Cerebellar cortex (tissue), 1 donor: ENCODE measurements at places on chromosomes 6 and 20.

GRCh38 chr6:5050009-5050408, 35.1 kb upstream of the PPP1R3G start:
- DNase-seq = no peak

DNA sequence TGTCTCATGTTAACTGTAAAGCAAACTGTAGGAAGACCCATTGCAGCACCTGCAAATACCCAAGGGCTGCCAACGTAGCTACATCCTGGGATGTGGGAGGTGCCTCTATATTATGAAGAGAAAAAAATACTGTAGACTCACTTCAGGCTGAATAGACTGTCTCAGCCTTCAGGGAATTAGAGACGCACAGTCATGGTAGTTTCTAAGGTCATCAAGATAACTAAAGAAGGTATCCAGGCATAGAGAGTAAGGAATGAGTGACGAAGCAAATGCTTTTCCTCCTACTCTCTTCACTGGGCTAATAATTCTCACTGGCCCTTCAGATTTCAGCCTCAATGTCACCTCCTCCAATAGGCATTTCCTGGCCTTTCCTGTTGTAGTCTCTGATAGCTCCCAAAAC, 121.6 kb upstream of the ECI2 start:
- DNase-seq = no peak

GRCh38 chr6:156526081-156526480, 251.1 kb upstream of the ARID1B start:
- no peak for DNase-seq

DNA sequence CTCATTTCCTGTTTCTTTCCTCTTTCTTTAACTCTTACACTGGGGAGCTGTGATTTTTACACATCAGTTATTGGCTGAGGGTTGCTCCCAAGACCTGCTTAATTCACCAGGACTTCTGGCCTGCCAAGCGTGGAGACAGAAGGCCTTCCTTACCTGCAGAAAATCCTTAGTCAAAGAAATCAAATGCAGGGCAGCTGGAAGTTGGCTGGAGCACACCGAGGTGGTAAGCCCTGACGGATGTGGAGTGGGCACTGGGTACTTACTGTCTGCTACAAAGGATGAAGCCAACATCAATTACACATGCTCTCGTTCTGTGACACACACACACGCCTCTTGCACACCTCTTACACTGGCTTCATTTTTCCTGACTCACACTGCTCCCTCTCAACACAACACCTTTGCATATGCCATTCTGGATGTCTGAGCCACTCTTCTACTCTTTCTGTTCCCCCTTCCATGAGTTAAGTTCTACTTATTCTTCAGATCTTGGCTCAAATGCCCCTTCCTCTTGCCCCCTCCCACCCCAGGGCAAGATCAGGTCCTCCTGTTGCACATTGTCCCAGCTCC, 61.6 kb downstream of the TTI1 start:
- DNase-seq = no peak

DNA sequence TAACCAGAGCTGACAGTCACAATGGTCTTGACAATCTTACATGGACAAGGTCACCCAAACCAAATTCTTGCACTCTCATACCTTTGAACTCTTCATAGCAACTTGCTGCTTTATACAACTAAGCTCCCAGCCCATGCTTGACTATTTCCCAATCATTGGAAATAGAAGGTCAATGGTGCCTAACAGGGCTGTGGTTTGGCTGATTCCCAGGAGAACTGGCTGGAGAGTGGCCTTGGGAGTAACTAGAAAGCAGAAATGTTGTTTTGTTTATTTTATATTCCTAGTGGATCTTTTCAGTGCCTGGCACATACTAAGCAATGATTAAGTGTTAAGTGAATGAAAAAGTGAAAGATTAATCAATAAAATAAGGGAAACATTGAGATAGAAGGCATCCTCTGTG, 3.0 kb downstream of the SPINT4 start:
- DNase-seq = no peak

DNA sequence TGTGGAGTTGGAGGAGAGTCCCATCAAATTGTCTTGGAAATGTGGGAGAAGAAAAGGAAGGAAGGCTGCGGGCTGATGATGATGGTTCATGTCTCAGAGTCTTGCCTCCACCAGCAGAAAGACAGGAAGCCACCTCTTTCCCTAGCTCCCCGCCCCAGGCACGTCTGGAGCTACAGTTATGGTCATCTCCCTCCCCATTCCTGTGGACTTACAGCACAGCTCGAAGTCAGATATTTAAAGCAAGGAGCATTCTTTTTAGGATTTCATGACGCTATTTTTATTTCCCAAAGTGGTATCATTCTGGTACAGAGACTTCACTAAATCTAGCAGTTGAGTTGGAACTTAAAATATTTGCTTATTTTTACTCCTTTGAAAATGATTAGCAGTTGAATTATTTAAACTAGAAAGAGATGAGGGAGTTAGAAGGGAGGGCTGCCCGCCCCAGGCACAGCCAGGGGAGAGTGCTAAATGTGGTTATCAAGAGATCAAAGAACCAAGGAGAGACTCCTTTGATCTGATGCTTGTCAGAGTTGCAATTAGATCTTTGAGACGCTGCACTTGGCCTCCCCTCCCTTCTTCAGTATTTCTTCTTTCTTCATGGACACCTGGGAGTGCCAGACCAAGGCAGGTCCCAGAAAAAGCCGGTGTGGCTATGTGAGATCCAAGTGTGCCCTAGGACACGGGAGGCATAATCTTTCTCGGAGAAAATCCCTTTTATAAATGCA, 199.9 kb upstream of the SOX4 start:
- DNase-seq = no peak

- no peak for DNase-seq
Observed at GRCh38 chr6:89082486-89082891, 1.9 kb downstream of the PNRC1 start.

GRCh38 chr20:20084296-20084752, 32.0 kb downstream of the CFAP61 start:
- DNase-seq = peak; percentile 24

DNA sequence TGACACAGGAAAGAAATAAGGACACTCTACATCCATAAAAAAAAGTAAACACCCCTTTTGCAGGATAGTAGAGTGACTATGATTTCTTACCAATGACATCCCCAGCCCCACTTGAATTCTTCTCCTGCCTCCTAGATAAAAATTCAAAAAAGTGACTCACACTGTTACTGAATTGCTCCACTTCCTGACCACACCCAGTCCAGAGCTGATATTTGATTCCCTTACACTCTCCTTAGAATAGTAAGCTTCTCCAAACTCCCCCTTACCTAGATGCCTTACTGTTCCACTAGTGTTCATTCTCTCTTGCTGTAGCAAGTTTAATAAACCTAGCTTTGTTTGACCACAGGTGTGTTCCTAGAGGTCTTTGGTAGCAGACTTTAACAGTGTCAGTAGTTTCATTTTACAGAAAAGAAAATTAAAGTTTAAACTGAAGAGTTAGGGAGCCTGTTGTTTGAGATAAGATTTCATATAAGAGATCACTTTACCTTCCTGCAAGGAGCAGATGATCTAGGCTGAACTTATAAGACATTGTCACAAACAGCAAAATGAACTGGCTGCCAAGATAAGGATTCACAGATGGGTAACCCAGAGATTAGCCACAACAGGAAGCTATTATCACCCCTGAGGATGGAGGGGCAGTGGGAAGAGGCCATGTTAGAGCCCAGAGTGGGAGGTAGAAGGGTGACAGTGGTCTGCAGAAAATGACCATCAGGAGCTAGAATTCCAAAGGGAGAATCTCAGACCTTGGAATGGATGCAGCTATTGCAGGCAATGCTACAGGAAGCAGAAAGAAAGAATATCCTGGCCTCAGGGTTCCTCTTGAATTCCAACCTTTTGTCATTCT, 28.4 kb upstream of the BTN3A2 start:
- DNase-seq = no peak

GRCh38 chr20:25274891-25275812, 27.3 kb downstream of the PYGB start:
- no peak for DNase-seq

DNA sequence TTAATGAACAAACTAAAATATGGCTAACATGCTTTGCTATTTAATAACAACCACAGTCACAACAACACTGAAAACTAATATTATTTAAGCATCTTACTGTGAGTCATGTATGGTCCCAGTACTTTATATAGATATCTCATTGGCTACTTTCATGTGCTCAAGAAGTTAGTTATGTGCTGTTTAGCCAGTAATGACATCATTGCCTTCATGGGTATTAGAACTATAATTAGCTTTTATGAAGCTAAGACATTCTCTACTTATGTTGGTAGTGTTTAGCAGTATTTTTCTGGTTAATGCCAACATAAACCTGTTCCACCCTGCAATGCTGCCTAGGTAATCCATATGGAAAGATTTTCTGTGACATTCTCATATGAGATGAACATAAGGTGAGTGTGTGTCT, 56.1 kb downstream of the ADGRG6 start:
- DNase-seq = no peak

DNA sequence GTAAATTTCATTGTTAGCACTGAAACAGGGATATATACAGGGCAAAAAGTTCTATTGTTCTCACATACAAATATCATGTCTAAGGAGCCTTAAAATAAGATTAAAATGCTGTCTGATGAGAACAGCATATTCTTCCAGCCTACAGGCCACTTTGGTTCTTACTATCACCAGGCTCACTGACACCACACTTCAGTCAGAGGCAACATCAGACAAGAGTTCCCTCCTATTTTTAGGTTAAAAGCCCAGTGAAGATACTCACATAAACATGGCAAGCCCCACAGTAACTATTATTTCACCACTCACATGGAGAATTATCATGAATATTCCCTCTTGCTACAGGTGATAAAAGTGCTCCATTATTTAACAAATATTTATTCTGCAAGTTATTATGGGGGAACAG, 175.8 kb downstream of the ISM1 start:
- DNase-seq = no peak

- DNase-seq = no peak
Observed at GRCh38 chr6:137749696-137750211, 117.3 kb upstream of the TNFAIP3 start.
